AG09319 (cell line): ENCODE measurements at places on chromosomes 16 and 17.
A peak's percentile ranks its signal among the peaks of the same experiment; 100 is the strongest.

DNA sequence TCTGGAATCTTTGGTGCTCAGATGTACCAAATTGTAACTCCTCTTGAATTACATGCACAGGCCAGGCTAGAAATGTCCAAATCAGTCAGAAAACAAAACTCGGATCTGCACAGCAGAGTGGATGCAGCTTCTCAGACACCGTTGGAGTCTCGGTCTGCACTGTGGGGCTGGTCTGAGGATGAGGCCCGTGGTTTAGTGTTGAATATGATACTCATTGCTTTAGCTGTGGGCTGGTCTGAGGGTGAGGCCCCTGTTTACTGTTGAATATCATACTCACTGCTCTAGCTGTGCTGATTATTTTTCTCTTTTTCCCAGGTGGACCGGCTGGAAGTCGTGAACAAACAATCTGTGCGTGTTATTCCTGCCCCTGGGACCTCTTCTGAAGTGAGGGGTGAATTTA lies 35.0 kb downstream of the DBNDD1 start:
- DNase-seq: no peak

GRCh38 chr17:42065201-42065600 lies 14.8 kb upstream of the C17orf113 start:
- DNase-seq: no peak

DNA sequence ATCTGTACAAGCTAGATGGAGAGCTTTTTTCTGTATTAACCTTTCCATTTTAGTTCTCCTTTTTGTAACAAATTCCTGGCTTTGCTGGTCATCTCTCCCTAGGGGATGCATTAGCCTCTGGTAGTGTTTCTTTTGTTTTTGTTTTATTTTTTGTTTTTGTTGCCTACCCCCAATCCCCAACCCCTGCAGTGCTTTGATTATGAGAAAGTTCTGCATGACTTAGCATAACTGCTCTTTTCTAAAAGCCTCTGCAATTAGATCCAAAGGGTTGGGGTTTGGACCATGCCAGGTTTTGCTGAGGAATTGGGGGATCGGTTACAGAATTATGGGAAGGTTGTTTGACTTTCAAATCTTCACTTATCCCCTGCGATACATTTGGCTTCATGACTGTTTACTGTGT lies 98.2 kb downstream of the ADAMTS18 start:
- peak; percentile 18 for DNase-seq

- DNase-seq: no peak
Measured at GRCh38 chr17:64091116-64091515, 38.8 kb downstream of the ERN1 start.

- no peak for DNase-seq
Measured at GRCh38 chr16:87602821-87603683, 744 bp downstream of the JPH3 start.

- DNase-seq: no peak
Measured at GRCh38 chr17:74749279-74750038, 1.0 kb downstream of the NHERF1 start.

- DNase-seq: no peak
Measured at GRCh38 chr17:75875182-75875939, 3.0 kb downstream of the TRIM47 start.

DNA sequence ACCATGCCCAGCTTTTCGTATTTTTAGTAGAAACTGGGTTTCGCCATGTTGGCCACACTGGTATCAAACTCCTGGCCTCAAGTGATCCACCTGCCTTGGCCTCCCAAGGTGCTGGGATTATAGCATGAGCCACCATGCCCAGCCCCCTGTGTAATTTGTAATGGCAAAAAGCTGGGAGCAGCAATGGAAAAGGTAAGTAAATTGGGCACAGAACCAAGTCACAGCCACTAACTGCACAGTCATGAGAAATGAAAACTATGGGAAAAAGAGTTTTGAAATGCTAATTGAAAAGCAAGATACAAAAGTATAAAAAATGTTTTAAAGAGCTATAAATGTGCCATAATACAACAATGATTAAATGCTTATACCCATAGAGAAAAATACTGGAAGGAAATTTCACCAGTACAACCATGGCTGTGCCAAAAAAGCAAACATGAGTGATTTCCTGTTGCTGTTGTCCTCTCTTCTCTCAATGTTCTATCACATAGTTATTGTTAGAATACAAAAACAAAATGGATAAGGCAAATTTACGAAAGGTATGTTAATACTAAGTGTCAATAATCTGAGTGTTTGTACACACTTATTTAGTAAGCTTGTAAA lies 6.2 kb downstream of the NTAN1 start:
- no peak for DNase-seq

- peak; percentile 80 for DNase-seq
Measured at GRCh38 chr16:22195695-22196558, 10.2 kb upstream of the EEF2K start.
